H9 (cell line): ENCODE measurements at places on chromosomes 5 and 9. TPM values are rescaled to one million over a fixed set of nuclear protein-coding genes. Genes with fewer than 3 reads are reported as not detected.

Gene UGCG
- total RNA-seq: 23.3 and 23.8 TPM in 2 replicates

Gene DMXL1
- total RNA-seq: 53.8 and 63.5 TPM in 2 replicates

Gene DMRT2
- not detected in 2 replicates for total RNA-seq

Gene PCDHGA2
- total RNA-seq: 0.90 and 1.1 TPM in 2 replicates

Gene ELOVL7
- total RNA-seq: 2.5 and 2.7 TPM in 2 replicates

Gene BSPRY
- total RNA-seq: 4.5 and 5.1 TPM in 2 replicates

Gene GPR151
- total RNA-seq: not detected in 2 replicates

Gene FBN2
- 8.1 and 8.3 TPM in 2 replicates for total RNA-seq

Gene PITX1
- total RNA-seq: not detected in 2 replicates

Gene FRMD3
- 0.48 and 0.55 TPM in 2 replicates for total RNA-seq
